Kidney (tissue), 22 donors: ENCODE measurements at places on chromosomes 3 and 15. TPM values are rescaled to one million over a fixed set of nuclear protein-coding genes. Genes with fewer than 3 reads are reported as not detected.

GRCh38 chr3:78963771-78964170 lies 804.0 kb downstream of the ROBO1 start:
- DNase-seq: no peak

DNA sequence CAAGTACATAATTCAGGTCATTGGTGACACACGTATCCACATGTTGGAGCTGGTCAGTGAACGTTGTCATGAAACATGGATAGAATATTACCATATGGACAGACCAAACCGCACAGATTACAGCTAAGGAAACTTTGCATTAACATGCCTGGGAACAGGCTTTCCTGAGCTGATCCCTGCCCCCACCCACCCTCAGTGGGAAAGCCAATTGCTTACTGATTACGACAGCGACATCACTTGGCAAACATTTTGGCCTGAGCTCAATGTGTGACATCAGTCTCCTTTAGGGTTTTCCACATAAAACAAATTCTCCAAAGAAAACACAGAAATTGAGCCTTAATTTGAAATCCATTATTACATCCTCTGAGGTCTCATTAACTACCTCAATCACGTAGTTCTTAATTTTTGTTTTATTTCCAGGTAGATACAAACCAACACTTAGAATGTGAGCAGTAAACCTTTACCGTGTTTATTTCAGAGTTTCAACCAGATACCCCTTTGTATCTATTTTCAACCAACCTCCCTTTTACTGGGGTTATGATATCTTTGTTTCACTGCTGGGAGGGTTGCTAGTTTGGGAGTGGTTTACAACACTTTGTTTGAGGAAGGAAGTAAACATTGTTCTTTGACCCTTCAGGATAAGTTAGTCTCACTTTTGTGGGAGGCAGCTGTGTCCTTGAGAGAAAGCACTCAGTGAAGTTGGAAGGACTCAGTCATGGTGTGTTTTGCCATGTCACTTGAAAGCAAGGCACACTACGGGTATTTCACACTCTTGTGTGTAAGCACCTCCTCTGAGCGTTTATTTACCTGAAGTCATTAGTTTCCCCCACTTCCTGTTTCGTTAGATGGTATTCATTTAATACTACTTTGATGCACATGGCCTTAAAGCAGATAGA lies 103.1 kb downstream of the CMSS1 start:
- DNase-seq: no peak

DNA sequence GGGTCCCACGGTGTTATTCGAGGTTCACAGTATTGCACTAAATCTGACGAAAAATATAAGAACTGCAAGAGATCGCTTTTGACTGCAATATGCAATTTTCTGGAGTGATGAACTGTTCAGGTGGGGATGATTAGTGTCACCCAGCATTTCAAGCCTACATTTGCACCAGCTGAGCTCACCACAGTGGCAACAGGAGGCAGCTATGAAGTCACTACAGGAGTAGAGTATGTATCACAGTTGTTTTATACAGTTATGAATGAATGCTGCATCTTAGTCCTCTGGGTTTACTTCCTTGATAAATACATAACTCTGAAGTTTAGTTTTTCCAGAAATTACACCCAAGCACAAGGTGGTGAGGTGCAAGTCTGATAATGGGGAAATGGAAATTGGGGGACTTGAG lies 69.6 kb downstream of the CHSY1 start:
- DNase-seq: no peak

GRCh38 chr3:127426444-127427153 lies 138.8 kb upstream of the PRR20G start:
- DNase-seq: peak; percentile 46

GRCh38 chr3:9123840-9124239 lies 125.6 kb downstream of the SRGAP3 start:
- peak; percentile 54 for DNase-seq

DNA sequence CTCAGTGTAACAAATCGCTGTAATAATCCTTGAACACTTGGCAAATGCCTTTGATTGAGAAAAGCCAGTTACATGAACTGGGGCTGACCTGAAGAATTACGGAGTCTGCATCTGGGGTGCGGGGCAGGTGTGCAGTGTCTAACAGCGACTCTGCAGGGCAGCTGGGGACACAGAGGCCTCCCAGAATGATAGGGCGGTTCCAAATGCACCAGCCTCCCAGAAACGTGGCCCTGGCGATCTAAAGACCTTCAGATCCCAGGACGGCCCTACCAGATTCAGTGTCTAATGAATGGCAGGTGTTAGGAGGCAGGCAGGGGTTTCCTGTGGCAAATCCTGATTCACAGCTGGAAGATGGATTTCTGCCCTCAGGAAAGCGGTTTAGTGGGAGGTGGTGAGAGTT lies 100.5 kb upstream of the RGMA start:
- DNase-seq: no peak

The LXN gene
- 20.6 TPM for total RNA-seq

The BDH1 gene
- 21.2 TPM for total RNA-seq

The SETD2 gene
- 49.9 TPM for total RNA-seq

The KLHL40 gene
- total RNA-seq: not detected

The GOLGB1 gene
- total RNA-seq: 79.7 TPM
